ENCODE measurements at places on chromosomes 2 and 18. TPM values are rescaled to one million over a fixed set of nuclear protein-coding genes. Genes with fewer than 3 reads are reported as not detected.

DNA sequence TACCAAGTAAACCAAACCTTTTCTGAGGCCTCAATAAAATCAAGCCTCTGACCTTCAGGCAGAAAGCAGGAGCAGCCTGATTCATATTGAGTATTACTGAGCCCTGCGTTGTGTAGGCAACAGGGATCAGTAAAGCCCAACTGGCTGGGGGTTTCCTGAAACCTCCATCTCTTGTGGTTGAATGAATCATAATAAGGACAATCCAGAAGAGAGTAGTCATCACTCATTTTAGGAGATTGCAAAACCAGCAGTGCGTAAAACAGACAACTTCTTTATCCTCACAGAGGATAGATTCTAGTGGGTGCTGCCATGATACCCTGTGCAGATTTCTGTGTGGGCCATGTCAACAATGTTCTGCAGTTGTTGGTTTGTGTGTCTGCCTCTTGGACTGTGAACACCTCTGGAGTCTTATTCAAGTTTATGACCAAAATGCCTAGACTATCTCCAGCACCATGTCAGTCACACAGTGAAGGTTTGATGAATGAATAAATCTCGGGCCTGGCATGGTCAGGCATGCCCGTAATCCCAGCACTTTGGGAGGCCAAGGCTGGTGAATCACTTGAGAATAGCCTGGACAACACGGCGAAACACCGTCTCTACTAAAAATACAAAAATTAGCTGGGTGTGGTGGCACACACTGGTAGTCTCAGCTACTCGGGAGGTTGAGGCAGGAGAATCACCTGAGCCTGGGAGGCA lies 51.8 kb upstream of the RAB27B start:
- no peak for DNase-seq

GRCh38 chr2:182481676-182482075 lies 54.8 kb upstream of the PDE1A start:
- DNase-seq, result no peak

- DNase-seq, result no peak
These were observed 9.1 kb upstream of the KLHL30 start for GRCh38 chr2:238129166-238130010.

DNA sequence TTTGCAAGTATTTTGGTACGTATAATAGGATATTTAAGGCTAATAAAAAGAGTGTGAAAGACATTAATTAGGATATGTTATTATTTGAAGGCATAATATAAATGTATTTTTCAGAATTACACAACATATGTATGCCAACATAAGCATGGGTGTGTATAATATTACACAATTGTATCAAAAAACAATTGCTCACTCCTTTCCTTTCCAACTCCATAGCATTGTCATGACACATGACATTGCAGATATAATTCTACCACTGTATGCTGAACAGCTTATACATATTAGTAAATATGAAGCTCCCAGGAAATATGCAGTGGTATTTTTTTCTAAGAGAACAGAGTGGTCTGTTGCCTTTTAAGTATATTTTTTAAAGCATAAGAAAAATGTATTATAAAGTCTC lies 593.1 kb downstream of the TMX3 start:
- DNase-seq, result no peak

DNA sequence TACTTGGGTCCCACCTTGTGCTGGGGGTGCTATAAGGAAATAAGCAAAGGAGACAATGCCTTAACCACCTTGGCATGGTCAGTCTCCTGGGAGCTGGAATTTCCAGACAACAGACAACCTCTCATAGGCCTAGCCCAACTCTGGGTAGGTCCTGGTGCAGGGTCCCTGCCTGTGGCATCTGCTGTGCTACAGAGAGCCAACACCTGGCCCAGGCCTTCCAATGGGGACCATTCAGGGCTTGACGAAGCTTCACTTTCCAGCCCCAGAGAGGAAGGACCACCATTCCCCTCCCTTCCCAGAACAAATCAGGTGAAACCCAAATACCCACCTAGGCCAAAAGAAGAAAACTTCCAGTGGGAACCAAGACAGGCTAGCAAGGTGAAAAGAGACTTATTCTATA lies 82.8 kb downstream of the SMAD7 start:
- no peak for DNase-seq

GRCh38 chr2:192655916-192656315 lies 461.2 kb upstream of the TMEFF2 start:
- DNase-seq, result no peak

- no peak for DNase-seq
These were observed 167.2 kb downstream of the TRIB2 start for GRCh38 chr2:12883906-12884305.

DNA sequence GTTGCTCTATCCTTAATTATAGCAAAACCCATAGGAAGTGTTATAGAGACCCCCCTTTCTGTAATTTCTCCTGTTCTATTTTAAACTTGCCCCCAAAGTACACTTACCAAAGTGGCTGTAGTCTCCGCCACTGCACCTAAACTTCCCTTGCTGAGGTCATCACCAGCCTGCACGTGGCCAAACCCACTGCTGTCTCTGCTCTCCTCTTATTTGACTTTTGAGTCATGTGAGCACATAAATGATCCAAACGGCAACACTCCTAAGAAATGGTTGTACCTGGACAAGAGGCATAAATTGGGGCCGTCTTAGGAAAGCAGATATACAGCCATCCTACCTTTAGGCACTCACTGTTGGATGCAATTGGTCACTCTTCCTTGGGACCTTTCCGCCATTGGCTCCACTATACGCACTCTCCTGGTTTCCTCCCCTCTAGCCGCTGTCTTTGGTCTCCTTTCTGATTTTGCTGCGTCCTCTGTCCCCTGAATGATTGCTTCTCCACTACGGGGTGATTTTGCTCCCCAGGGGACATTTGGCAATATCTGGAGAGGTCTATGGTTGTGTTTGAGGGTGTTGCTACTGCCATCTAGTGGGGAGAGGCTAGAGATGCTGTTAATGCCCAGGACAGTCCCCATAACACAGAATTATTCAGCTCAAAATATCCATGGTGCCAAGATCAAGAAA lies 19.2 kb upstream of the IL36G start:
- peak; percentile 62 for DNase-seq

GRCh38 chr2:55403256-55403998 lies 16.2 kb downstream of the CCDC88A start:
- no peak for DNase-seq

DNA sequence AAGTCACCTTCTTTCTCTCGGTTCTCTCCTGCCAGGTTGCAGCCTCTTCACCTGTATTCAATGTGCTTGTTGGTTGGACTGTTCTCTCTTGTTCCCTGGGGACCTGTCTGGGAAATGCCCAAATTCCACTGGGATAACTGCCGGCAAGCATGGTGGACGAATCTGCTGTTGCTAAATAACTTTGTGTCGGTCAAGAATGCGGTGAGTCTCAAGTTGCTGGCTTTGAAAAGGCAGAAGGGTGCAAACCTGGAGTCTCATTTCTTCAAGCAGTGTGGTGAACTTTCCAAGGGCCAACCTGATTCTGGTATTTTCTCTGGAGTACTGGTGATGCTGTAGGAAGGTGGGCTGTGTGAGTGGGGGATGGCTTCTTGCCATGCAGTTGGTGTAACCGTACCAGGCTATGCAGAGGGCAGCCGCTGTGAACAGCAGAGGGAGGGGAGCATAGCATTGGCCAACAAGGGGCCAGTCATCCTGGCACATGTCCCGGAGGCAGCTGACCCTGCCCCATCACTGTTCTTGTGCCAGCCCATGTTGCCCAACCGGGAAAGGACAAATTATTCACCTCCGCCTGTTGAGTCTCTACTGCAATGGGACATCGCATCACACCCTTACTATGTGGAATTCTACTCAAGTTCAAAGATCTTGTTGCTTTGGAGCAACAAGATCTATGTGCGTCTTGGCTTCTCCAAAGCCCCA lies 88.1 kb upstream of the SEC11C start:
- DNase-seq, result no peak

DNA sequence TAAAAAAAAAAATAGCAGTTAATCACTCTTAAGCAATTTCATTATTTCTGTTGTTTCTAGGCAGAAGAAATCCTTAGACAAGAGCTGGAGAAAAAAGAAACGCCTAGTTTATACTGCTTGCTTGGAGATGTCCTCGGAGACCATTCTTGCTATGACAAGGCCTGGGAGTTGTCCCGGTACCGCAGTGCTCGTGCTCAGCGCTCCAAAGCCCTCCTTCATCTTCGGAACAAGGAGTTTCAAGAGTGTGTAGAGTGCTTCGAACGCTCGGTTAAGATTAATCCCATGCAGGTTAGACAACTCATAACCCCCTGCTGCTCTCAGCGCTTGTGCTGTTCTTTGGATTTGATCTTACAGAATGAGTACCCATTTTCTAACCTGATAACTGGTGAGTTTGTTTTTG lies 130.4 kb downstream of the TTC27 start:
- DNase-seq, result no peak

DNA sequence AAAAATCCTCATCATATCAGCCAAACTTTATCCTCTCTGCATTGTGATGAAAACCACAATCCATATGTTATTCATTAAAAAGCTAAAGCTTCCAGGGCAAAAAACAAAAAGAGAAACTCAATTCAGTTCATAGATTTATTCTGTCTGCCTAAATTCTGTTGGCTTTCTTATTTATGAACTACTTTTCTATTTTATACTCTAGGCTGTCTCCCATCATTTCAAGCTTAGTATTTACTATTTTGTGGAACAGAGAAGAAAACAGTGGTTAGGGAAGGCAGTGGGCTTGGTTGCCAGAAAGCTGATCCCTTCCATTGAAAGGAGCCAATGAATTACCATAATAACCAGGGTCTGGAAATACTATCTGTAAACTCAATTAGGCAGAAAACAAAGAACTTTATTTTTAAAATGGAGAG lies 71.8 kb downstream of the RAPH1 start:
- no peak for DNase-seq

GRCh38 chr2:109246176-109246575 lies 117.2 kb downstream of the SH3RF3 start:
- no peak for DNase-seq

The SERPINB3 gene
- total RNA-seq, result not detected

The LONRF2 gene
- total RNA-seq, result not detected

The RND3 gene
- total RNA-seq, result not detected

The NPPC gene
- total RNA-seq, result not detected

The UBR3 gene
- 43.5 TPM for total RNA-seq

Data from naive thymus-derived CD8-positive, alpha-beta T cell (primary cell).